ENCODE measurements at places on chromosomes 7 and 10.

DNA sequence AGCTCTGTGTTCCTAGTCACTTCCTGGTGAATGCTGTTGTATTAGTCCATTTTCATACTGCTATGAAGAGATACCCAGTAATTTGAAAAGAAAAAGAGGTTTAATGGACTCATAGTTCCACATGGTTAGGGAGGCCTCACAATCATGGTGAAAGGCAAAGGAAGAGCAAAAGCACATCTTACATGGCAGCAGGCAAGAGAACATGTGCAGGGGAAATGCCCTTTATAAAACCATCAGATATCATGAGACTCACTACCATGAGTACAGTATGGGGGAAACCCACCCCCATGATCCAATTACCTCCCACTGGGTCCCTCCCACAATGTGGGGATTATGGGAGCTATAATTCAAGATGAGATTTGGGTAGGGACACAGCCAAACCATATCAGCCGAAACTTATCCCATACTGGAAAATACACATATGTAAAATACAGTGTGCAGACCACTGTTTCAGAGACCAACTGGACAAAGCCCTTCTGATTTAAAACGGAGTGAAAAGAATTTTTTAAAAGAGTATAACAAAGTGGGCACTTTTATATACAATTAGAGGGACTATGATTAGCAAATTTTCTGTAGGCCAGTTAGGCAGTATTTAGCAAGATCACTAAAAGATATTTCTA, 8.0 kb downstream of the CYREN start:
- DNase-seq = no peak

DNA sequence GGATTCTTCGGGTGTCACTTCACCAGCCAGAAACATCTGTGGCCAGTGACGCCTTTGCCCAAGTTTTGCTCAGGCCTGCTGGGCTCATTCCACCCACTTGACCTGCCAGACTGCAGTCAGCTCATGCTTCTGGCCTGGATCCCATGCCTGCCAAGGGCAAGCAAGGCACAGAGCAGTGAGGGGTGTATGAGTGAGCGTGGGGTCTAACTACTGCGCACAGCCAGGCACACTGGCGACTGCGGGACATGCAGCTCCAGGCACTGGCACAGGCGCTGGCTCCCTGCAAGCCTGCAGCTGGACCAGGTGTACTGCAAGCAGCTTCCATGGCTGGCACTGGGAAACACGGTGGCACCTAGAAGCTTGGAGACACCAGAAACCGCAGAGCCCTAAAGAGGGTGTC, 80.1 kb downstream of the MTERF1 start:
- DNase-seq = no peak

GRCh38 chr7:3191548-3191947, 109.5 kb upstream of the SDK1 start:
- no peak for DNase-seq

DNA sequence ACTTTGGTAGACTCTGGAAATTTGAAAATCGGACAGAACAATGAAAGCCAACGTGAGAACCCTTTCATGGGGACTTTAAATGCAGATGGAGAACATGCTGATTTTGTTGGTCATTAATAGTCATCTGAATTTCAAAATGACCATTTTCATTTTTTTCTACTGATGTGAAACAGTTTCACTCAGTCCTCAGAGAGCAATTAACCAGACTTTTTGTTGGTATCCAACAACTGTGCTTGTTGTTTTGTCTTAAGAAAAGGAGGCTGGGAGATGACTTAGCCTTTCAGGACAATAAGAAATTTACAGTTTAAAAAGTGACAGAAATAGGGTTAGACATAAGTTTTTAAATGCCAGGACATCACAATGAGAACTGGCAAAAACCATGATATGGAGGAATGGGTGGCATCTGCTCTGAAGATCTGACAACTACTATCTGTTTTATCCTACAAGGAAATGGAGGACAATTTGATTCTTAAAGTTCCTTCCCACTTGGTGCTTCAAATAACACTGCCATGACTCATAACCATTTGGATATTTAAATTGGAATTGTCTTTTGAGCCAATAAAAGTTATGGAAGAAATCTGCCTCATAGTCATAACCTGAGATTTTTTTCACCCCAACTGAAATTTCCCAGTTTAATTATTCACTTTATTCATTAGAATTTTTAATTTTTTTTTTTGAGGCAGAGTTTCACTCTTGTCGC, 87.2 kb upstream of the HPS1 start:
- DNase-seq = peak; percentile 33

GRCh38 chr7:84194484-84195271, at the start of gene SEMA3A:
SEMA3A (minus strand) TSS chr7:84194789; CDS start chr7:84194586, 203 bp downstream.
- peak; percentile 86 for DNase-seq

- DNase-seq = peak; percentile 16
Observed at GRCh38 chr10:59098831-59099452, 77.5 kb upstream of the PHYHIPL start.

- DNase-seq = no peak
Observed at GRCh38 chr10:69153227-69153626, 26.8 kb upstream of the SUPV3L1 start.

- DNase-seq = no peak
Observed at GRCh38 chr7:81007051-81007450, 88.2 kb upstream of the SEMA3C start.

- DNase-seq = no peak
Observed at GRCh38 chr7:101066141-101066832, 19.0 kb upstream of the TRIM56 start.

- DNase-seq = no peak
Observed at GRCh38 chr10:34273340-34273739, 541.8 kb downstream of the PARD3 start.

GRCh38 chr7:113622796-113623195, 296.0 kb downstream of the PPP1R3A start:
- no peak for DNase-seq

DNA sequence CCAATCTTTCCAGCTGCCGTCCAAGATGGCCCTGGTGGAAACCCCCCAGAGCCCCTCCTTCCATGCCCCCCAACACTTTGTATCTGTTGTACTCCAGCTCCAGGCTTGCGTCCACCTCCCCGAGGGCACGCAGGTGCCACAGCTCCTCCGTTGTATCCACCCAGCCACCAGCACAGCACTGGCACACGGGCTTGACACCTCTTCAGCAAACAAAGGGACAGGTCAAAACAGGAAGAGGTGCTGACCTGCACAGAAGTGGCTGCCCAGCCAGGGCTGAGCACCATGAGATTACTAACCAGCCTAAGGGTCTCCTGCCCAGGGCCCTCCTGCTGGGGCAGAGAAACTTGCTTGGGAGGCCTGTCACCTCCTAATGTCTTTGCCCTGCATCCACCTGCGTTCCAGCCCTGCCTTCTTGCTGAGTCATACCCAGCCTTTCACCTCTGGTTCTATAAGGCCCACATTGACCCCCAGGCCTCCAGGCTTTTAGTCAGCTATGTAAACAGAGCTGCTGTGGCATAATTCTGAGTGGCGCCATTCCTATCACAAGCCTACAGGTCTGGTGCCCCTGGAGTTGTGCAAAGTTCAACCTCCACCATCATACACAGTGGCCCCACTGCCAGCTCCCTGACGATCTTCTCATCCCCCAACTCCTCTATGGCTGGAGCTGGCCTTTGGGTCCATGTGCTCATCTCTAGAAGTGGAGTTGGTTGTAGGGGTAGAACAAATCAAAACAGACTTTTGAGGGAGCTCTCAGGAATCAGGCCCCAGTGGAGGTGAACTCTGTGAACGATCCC, 20.9 kb downstream of the SLC29A3 start:
- peak; percentile 23 for DNase-seq

GRCh38 chr7:77606562-77606961, 69.5 kb downstream of the PTPN12 start:
- no peak for DNase-seq

- peak; percentile 51 for DNase-seq
Observed at GRCh38 chr10:12181065-12181775, 14.5 kb downstream of the NUDT5 start.

- no peak for DNase-seq
Observed at GRCh38 chr7:20193242-20193777, 23.9 kb downstream of the MACC1 start.

All from EL (cell line).